ENCODE measurements at places on chromosomes 5 and 9. TPM values are rescaled to one million over a fixed set of nuclear protein-coding genes. Genes with fewer than 3 reads are reported as not detected.

TERT gene
- not detected for total RNA-seq

IRGM gene
- total RNA-seq, result not detected

CERCAM gene
- total RNA-seq, result 63.5 TPM

ISOC1 gene
- total RNA-seq, result 18.2 TPM

FOXD4L4 gene
- total RNA-seq, result not detected

ANKDD1B gene
- total RNA-seq, result 0.15 TPM

CDKN2B-AS1 gene
- 0.89 TPM for total RNA-seq

ZNF484 gene
- total RNA-seq, result 4.4 TPM

SNCB gene
- total RNA-seq, result not detected

TMEM232 gene
- 0.45 TPM for total RNA-seq

SURF2 gene
- 21.5 TPM for total RNA-seq

DMRT3 gene
- not detected for total RNA-seq

SPINK4 gene
- total RNA-seq, result not detected

NR5A1 gene
- not detected for total RNA-seq

ARSI gene
- total RNA-seq, result 11.8 TPM

PCDHA4 gene
- total RNA-seq, result under 0.01 TPM

PHF24 gene
- 0.74 TPM for total RNA-seq

FOXD4L5 gene
- not detected for total RNA-seq

PCDHB2 gene
- total RNA-seq, result 0.45 TPM

C6 gene
- total RNA-seq, result not detected

PCAT7 gene
- total RNA-seq, result not detected

MYOT gene
- total RNA-seq, result not detected

ADAMTS19 gene
- total RNA-seq, result under 0.01 TPM

PTTG1 gene
- 344 TPM for total RNA-seq

MEGF9 gene
- total RNA-seq, result 5.4 TPM

DIPK1B gene
- total RNA-seq, result 1.5 TPM

GCNT4 gene
- 0.34 TPM for total RNA-seq

GABRA1 gene
- total RNA-seq, result not detected

GABRB2 gene
- total RNA-seq, result not detected

PDLIM4 gene
- 59.6 TPM for total RNA-seq

SLC23A1 gene
- total RNA-seq, result not detected

FOXD4 gene
- total RNA-seq, result 0.34 TPM

FAM200C gene
- total RNA-seq, result 2.7 TPM

F2R gene
- total RNA-seq, result 91.6 TPM

MAPK9 gene
- total RNA-seq, result 15.8 TPM

EQTN gene
- not detected for total RNA-seq

CARD6 gene
- total RNA-seq, result 2.4 TPM

SUSD3 gene
- 5.6 TPM for total RNA-seq

TAF11L10 gene
- total RNA-seq, result not detected

KCNIP1 gene
- not detected for total RNA-seq

SIL1 gene
- 45.8 TPM for total RNA-seq

SPATA31A5 gene
- total RNA-seq, result not detected

PCDHB12 gene
- not detected for total RNA-seq

CER1 gene
- total RNA-seq, result not detected

CHSY3 gene
- 2.4 TPM for total RNA-seq

GKAP1 gene
- total RNA-seq, result 1.0 TPM

LAMC3 gene
- total RNA-seq, result 0.74 TPM

IFNE gene
- not detected for total RNA-seq

DMGDH gene
- 2.5 TPM for total RNA-seq

ADAMTSL2 gene
- not detected for total RNA-seq

TXNDC8 gene
- total RNA-seq, result not detected

SLC36A3 gene
- not detected for total RNA-seq

CCL27 gene
- not detected for total RNA-seq

PCDHB10 gene
- 0.15 TPM for total RNA-seq

ADRA1B gene
- 2.4 TPM for total RNA-seq

PDE6A gene
- not detected for total RNA-seq

Data from bronchus fibroblast of lung (primary cell).